Left renal pelvis (tissue), 4 donors: ENCODE measurements at places on chromosomes 16 and 17. TPM values are rescaled to one million over a fixed set of nuclear protein-coding genes. Genes with fewer than 3 reads are reported as not detected.

DNA sequence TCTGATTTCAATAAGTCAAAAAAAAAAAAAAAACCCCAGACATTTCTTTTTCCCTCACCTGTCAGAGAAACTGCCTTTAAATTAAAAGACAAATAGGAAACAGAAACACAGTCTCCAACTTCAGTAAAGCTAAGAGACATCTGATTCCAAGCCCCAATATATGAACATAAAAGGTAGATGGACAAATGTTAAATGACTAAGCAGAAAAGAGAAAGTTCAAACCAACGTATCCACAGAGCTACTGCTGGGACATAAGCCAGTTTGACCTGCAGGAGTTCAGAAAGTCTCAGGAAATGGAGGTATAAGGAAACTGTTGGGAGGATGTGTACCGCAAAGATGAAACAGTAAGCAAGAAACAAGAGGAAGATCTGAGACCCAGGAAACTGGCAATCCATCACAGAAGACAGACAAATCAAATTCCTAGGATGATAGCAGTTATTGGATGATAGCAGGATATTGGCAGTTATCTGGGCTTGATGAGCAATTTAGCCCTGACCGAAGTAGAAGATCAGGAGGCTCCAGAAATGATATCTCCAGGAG, 135.0 kb downstream of the BRIP1 start:
- no peak for DNase-seq

DNA sequence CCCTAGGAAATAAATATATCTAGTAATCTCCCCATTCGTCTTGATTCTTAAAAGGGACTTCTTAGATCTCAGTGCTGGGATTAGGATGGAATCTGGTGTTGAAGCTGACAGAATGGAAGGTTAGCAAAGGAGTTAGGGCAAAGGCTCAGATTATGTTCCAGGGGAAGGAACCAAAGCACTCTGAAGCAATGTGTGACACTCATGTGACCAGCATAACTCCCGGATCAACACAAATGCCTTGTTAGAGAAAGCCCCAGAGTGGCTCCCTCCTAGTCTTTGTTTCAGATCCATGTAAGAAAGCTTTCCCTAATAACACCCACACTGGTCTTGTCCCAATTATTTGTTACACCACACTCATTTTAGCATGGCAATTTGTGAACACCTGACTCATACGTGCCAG, 62.6 kb upstream of the ERN1 start:
- no peak for DNase-seq

GRCh38 chr16:2035431-2036199, 8.9 kb downstream of the NHERF2 start:
- DNase-seq, result no peak

DNA sequence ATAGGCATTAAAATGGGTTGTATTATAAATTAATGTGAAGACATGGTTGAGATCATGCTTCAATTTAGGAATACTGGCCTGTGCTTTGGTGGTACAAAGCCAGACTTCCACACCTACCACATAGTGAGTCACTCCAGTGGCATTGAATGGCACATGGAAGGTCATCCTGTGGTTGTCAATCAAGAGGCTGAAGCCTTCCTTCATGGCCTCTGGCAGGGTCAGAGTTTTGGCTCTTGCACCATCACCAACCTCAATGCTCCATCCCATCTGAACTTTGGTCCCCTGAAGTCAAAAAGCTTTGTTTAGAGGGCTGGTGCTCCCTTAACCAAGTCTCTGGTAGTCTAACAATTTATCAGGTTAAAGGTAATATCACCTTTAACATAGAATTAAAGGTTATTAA, 6.1 kb downstream of the ZP2 start:
- DNase-seq, result no peak

DNA sequence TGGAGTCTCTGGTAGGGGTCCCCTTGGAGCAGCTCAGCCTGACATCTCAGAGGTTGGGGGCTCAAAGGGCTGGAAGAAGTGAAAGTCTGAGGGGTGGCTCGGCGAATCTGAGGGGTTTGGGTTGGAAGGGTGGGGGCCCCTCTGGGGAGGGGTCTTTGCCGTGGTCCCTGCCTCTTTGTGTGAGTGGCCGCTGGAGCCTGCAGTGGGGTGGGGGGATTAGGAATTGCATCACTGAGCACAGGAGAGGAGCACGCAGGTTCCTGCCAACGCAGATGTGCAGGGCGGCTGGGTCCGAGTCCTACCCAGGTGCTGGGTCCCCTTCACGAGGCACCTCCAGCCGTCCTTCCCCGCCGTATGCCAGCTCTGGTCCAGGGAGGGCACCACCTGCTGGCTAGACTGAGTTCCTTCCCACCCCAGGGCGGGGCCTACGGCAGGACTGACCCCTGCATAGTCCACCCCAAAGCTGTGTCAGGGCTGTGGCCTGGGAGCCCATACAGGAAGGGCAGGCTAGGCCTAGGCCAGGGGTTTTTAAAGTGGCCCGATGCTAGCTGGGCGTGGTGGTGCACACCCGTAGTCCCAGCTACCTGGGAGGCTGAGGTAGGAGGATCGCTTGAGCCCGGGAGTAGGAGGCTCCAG, 9.9 kb downstream of the FMNL1 start:
- no peak for DNase-seq

DNA sequence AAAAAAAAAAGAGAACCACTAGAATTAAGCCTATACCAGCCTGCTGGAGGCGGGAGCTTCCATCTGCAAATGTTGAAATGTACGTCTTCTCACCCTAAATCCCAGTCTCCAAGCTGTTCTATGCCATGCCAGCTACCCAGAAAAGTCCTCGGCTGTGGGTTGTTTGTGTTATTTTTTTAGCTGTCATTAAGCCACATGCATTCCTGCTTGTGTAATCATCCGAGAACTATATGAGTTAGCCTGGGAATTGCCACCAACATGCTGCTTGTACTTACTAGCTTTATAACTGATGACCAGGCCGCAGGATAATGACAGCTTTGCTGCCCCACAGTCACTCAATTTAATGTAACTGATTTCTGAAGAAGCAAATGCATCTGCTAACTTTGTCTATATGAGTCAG, 313.9 kb upstream of the SALL1 start:
- no peak for DNase-seq

DNA sequence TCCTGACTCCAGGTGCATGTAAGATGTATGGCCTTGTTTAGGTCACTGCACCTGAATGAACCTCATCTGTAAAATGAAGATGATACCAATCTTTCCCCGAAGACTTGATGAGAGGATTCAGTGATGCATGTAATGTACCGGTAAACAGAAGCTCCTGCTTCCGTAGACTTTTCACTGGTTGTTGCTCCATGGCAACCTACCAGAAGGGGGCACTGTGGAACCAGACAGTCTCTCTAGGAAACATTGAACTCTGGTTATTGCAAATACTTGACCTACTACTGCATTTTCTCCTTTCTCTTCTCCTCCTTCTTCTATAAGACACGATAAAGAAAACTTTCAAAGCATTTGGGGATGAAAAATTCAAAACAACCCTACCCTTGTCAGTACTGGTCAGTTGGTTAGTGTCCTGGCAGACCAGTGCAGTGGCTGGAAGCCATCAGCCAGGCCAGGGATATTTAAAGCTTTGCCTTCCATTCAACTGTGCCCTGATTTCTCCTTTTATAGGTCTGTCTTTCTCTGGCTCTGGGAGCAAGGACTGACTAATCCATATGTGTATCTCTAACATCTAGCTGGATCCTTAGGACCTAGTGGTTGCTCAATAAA, 667.4 kb upstream of the SALL1 start:
- peak; percentile 53 for DNase-seq

- DNase-seq, result no peak
These were observed 41.0 kb downstream of the RAI1 start for GRCh38 chr17:17722081-17722905.

GRCh38 chr17:72031219-72031884, 89.5 kb upstream of the SOX9 start:
- no peak for DNase-seq

GRCh38 chr16:19874026-19874425, 10.6 kb downstream of the GPRC5B start:
- DNase-seq, result no peak

DNA sequence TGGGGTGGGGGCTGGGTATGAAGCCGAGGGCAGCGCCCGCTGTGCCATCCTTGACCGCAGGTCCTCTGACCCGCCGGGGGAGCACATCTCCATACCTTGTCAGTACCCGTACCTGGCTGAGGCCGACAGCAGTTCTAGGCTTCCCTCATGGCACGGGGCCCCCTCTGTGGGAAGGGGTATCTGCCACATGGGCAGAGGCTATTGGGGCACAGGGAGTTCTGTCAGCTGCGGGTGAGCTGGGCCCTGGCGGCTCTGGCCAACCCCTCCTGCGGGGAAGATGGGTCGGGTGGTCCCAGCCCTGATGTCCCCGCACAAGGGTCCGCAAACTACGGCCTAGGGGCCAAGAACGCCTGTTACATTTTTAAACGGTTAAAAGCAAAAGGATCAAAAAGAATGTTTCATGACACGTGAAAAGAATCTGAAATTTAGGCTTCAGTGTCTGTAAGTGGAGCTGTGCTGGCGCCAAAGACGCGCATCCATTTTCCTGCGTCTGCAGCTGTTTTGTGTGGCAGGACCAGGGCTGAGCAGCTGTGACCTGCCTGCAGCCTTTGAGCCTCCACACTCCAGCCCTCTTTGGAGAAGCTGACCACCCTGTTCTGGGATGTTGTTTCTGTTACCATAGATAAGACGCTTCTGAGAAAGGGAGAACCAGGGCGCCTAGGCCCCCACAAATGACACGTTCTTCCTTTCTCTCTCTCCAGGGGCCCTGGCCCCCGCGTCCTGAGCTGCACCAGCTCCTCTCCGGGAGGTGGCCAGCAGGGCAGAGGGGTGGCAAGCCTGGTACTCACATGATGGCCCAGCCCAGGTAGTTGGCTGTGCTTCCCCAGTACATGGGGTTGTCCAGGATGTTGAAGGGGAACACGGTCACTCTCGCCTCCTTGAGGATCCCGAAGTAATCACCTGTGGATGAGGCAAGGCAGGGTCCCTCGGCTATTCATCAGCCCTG, 12.7 kb upstream of the RASD1 start:
- DNase-seq, result no peak

DNA sequence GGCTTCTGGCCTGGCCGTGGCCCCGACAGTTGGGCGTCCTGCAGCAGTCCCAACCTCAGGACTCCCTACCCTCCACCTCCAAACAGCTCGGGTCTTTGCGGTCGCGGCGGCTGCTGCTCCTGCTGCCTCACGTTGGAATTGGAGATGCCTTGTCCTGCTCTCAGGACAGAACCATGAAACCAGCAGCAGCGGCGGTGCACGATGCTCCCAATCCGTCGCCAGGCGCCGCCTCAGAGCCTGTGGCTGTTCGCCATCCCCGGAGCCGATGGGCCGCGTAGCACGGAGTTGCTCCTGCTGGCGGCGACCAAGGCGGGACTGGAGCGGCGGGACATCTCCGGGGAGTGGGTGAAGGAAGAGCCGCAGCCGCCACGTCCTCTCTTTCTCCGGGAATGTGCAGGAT, 1965.9 kb downstream of the TP53TG3F start:
- no peak for DNase-seq

DNA sequence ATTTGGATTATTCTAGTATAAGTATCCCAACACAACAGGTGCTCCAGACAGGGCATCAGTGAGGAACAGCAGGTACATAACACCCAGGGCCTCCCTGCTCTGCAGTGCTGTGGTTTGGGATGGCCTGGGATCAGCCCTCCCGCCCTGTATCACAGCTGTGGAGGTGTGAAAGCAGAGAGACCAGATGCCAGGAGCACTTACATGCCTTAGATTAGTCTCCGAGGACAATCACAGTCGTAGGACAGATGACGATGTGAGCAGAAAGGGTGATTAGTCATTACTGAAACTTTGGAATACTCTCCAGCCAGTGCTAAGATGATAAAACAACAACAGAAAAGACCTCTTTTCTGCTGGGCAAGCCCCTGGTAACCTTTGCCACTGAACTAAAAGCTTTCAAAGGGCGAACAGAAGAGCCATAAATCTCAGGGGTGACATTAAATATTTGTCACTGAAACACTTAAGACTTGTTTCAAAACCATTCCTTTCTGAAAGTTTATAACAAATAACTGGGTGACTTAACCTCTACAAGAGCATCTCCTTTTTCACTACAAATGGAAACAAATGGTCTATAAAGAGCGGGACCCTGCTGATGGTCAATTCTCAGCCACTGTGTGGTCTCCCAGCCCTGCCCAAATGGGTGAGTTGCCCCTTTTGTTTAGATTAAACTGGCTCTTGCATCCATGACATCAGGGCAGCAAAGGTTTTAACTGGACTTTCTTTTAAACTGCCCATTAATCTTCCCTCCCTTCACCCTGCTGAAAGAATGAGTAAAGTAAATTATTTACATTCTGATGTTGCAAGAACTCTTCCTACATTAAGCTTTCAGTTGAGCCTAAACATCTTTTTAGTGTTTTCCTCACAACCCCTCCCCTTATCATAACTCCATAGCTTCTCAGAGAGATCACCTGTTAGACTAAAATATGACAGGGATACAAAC, 183.1 kb upstream of the COX10 start:
- no peak for DNase-seq

- DNase-seq, result no peak
These were observed 22.4 kb downstream of the SOX9 start for GRCh38 chr17:72143245-72143644.

- no peak for DNase-seq
These were observed 1.4 kb upstream of the DHX8 start for GRCh38 chr17:43482103-43483012.

- no peak for DNase-seq
These were observed 44.3 kb downstream of the ABCA8 start for GRCh38 chr17:68910789-68911431.

GRCh38 chr17:21024024-21024423, 18.8 kb downstream of the USP22 start:
- DNase-seq, result no peak

DNA sequence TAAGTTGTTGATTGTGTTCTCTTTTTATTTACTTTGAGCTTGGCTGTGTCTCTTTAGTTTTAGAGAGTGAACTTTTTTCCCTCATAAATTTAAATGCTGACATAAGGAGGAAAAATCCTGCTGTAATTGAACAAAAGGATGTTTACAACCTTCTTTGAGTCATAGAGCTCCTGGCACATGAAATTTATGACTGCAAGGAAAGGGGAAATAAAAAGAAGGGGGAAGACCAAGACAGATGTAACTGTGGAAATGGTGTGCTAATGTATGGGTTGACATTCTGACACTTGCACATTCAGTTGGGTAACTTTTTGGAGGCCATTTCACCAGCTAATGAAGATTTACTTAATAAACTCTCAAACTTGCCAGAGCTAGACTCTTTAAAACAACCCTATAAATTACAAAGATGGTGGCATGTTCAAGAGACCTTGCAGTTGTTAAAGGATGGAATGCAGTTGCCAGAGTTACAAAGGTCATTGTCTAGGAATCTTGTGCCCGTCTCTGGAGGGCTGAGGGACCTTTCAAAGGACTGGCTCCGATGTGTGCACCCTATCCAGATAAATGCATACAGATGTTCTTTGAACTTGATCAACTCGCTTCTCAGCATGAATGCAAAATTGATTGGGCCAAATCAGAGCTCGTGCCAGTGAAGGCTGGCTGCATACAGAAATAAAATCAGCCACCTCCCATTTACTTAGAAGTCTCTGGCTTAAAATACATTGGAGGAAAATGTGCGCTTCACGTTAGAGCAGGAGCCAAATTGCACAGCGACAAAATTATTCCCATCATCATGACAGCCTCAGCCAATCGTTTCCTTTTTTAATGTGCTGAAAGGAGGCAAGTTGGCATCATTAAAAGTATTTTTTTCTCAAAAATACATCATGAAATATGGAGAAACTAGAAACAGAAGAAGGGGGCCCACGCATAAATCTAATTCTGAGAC, 289.0 kb upstream of the XYLT1 start:
- DNase-seq, result no peak

Gene RPGRIP1L
- polyA plus RNA-seq, result 16.9 TPM

Gene RAB11FIP4
- polyA plus RNA-seq, result 15.1 TPM

Gene INO80E
- polyA plus RNA-seq, result 65.6 TPM

Gene CEP112
- 14.6 TPM for polyA plus RNA-seq

Gene DRC7
- 0.16 TPM for polyA plus RNA-seq

Gene MRM3
- polyA plus RNA-seq, result 12.6 TPM

Gene KRTAP4-6
- polyA plus RNA-seq, result not detected

Gene UNC45B
- polyA plus RNA-seq, result 0.17 TPM

Gene ZFP3
- polyA plus RNA-seq, result 15.8 TPM
